ENCODE measurements at places on chromosomes 4 and X.

- no peak for DNase-seq
Measured at GRCh38 chrX:146581981-146582712, 227.4 kb upstream of the CXorf51B start.

- DNase-seq, result no peak
Measured at GRCh38 chr4:141047228-141047884, 85.9 kb downstream of the RNF150 start.

DNA sequence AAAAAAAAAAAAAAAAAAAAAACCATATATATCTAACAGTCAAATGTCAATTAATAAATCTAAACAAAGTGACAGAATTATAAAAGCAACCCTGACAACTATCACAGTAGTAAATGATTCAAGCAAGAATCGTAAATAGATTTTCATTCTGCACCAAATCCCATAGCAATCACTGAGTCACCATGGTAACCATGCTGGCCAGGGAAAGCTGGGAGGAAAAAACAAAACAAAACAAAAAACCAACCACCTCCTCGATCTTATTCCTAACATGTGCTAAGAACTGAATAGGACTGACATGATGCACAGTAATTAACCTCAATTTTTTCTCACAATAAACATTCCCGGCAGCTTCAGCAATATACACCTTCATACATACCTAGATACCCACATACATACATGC lies 30.6 kb upstream of the RAB40A start:
- no peak for DNase-seq

DNA sequence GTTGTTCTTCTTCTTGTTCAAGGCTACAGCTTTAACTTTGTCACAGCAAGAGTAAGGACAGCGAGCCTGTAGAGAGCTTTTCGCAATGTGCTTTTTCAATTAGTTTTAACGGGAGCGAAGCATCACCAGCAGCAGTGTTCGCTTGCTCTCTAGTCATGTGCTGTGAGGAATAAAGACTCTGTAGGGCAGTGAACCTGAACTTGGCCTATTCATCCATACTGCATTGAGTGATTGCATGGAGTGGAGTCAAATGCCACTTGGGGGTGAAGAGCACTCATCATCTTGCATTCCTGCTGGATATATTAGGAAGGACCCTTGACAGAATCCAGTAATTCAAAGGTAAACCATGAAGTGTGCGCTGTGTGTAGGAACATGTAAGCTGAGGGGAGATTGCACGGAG lies 240.0 kb downstream of the FRMPD4 start:
- DNase-seq, result no peak

DNA sequence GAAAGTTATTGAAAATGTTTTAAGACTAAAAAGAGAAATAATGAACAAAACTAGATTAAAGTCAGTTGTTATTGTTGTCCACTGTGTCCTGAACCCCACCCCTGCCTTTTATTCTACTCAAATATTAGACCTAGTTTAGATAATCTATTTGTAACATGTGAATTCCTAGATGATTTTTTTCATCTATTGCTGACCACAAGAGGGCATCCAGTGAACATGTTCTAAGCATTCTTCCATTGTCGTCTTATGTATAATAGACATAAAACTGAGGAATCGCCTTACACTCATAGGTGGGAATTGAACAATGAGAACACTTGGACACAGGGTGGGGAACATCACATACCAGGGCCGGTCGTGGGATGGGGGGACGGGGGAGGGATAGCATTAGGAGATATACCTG lies 36.4 kb upstream of the HPRT1 start:
- DNase-seq, result no peak

Measured in glomerular endothelial cell (primary cell).